ENCODE measurements at places on chromosomes 11 and 22.

DNA sequence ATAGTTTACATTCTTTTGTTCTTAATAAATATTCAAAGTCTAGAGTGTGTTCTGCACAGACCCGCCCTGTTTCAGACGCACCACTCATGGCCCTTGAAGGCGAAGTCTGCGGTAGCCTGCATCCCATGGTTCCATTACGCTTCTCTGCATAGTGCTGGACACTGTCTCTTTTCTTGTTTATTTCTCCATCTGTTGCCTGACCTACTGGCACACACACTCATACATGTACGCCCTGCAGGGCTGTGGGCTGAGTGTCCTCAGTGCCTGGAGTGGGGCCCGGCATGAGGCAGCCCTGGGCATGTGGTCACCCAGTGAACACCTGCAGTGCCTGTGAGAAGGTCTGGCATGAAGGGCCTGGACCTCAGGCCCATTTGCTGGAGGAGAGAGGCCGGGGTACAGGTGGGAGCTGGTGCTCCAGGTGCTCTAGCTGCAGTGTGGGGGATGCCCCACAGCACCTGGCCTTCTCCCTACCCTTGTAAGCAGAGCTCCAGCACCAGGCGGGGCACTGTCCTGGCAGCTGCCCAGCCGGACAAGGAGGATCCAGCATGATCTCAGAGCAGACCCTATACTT lies 404.1 kb downstream of the TBC1D22A start:
- DNase-seq = no peak

GRCh38 chr11:130216591-130217132 lies 57.1 kb downstream of the ST14 start:
- DNase-seq = no peak

DNA sequence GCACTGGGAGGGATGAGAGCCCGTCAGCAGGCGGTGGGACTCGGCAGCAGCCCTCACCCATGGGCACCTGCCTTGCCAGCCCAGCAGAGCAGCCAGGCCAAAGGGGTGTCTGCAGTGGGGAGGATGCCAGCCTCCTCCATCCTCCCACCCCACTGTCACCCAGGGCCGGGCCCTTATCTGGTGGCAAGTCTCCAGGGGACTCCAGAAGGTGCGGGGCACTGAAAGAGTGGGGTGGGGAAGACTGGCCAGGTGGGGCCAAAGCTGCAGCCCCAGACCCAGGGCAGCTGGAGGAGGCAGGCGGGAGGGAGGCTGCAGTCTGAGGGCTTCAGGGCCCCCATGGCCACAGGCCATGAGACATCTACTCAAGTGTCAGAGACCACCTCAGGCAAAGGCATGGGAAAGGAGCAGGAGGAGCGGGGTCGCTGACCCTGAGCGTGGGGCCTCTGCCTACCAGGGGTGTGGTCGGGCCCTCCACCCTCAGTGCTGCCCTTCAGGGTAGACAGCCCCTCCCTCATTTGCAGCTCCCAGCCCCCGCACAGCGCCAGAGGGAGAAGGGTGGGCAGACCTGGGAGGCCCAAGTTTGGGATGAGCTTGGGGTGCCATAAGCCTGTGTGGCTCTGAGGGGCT lies 3.5 kb downstream of the DGCR6L start:
- DNase-seq = peak; percentile 2

- no peak for DNase-seq
Observed at GRCh38 chr11:6862961-6863360, at the start of gene OR10A2. Gene OR10A2, plus strand, starts transcription at chr11:6863057. Its CDS starts 6,698 bp downstream, at chr11:6869755.

DNA sequence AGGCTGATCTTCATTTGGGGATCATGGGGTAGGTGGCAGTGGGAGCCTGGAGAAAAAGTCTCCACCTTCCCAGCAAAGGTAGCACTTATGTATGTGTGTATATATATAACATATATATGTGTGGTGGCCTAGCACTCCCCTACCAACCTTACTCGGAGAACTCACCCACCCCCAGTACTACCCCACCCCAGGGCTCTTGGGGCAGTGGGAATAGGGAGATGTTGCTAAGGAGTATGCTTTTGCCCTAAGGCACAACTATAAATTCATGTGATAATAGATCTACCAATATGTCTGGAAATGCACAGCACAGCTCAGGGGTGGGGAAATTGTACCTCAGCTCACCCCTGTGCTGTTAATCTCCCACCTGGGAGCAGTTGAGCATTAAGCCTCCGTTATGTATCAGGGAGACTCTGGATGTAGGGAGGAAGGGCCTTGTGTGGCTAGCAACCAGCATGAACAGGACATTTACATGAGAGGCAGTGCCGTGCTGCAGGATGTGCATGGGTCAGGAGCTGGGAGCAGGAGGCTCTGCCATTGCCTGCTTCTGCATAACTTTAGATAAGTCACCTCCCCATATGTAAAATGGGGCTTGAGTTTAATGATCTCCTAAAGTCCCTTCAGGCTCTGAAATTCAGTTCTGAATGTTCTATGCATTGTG lies 57.3 kb downstream of the C11orf91 start:
- no peak for DNase-seq

DNA sequence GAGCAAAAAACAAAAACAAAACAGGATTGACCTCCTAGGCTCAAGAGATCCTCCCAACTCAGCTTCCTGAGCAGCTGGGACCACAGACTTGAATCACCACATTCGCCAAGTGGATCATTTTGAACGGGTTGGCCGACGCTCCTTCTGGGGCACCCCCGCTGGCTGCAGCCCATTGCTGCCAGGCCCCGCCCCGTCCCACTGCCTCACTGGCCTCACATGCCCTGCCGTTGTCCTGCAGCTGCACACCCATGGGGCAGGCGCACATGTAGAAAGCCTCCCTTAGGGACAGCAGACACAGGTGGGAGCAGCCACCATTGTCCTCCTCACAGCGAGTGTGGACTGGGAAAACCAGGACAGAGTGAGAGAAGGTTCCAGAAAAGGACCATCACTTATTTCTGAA lies 154.5 kb downstream of the CRYBB2 start:
- no peak for DNase-seq

- no peak for DNase-seq
Observed at GRCh38 chr22:49561338-49561737, 266.3 kb downstream of the BRD1 start.

DNA sequence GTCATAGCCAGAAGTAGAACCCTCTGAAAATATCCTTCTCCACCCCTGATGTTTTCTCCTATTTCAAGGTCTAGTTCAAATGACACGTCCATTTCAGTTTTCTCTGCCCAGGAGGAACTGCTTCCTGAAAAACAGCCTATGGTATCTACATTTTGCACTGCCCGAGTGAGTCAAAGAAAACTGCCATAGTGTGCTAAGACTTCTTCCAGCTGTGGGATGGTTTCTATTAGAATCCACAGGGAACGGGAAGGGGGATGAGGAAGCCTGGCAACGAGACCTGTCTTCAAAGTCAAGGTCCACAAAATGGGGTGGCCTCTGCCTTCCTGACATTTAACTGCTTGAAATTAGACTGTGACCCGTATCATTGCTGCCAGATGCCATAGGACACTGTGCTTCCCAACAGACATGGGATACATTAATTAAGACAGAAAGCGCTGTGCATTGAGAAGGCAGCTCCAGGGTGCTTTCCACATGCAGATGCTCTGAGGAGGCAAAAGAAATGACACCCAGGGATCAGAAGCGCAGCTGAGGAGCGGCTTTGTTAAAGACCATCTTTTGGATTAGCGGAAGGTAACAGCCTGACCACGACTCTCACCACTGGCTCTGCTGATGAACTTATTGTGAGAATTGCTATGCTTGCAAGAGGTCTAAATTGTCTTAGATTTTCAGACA lies 39.4 kb upstream of the NUP50 start:
- DNase-seq = no peak

- peak; percentile 14 for DNase-seq
Observed at GRCh38 chr11:102914238-102915043, 39.7 kb upstream of the MMP12 start.
